ENCODE measurements at places on chromosomes 13 and 19.

DNA sequence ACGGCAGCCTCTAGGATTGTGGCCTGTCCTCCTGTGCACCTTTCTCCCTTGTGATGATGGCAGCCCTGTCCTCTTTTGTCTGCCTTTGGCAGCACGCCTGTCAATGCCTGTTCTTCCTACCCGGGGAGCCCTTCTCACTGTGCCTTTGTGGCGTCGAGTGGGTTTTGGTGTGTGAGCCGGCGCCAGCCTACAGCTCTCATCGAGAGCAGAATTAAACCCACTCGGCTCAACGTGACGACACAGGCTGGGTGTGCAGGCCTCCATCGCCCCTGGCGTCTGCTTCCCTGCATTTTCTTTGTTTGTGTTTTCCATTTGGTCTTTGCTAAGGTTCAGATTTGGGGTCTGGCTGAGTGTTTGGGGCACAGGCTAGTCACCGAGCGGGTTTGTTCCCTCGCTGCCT is 34.4 kb downstream of the AP1M1 start:
- no peak for DNase-seq

GRCh38 chr13:113952151-113952982 is 21.5 kb downstream of the C13orf46 start:
- no peak for DNase-seq

DNA sequence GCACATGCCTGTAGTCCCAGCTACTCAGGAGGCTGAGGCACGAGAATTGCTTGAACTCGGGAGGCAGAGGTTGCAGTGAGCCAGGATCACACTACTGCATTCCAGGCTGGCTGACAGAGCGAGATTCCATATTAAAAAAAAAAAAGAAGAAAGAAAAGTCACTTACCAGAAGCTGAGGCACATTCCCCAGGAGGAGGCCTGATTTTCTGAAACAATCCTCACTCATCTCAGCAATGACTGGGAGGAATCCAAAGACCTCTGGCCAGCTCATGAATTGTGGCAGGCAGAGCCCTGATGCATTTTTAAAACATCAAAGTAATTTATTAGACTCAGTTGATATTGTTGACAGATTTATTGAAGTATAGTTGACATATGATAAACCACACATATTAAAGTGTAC is 206.3 kb downstream of the FOXO1 start:
- no peak for DNase-seq

DNA sequence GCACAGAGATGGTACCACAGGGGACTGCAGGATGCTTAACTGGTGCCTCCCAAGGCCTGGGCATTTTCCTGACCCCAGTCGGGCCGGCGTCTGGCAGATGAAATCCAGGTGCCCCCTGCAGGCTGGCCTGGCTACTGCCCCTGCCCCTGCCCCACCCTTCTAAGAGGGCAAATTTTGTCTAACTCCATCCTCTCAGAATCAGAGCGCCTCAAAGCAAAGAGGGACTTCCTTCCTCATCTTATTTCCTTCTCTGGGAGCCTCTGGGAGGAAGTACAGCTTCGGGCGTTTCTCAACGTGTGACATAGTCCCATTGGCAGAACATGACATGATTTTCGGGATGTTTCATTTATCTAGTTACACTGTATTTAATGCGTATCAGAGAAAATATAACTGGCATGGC is 2.7 kb downstream of the PRKACA start:
- DNase-seq = peak; percentile 40

- DNase-seq = peak; percentile 79
These were observed 1.4 kb downstream of the ING1 start for GRCh38 chr13:110714797-110715394.

DNA sequence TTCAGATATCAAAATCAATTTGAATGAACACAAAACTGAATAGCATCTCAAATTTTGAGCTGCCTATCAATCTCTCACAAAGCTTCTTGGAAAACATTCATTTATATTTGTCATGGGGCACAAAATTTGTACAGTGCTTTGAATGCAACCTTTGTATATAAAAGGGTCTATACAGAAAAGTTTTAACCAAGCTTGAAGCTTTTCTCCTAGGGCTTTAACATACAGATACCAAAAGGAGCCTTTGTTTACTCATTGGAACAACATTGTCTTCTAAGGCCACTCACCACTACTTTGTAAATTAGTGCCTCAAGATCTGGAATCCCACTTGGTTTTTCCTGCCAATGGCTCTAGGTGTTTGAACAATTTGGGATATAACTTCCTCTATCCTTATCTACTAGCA is 21.2 kb downstream of the LNX2 start:
- no peak for DNase-seq
